NCI-H2171 (cell line): ENCODE measurements at places on chromosomes 5 and 9.

DNA sequence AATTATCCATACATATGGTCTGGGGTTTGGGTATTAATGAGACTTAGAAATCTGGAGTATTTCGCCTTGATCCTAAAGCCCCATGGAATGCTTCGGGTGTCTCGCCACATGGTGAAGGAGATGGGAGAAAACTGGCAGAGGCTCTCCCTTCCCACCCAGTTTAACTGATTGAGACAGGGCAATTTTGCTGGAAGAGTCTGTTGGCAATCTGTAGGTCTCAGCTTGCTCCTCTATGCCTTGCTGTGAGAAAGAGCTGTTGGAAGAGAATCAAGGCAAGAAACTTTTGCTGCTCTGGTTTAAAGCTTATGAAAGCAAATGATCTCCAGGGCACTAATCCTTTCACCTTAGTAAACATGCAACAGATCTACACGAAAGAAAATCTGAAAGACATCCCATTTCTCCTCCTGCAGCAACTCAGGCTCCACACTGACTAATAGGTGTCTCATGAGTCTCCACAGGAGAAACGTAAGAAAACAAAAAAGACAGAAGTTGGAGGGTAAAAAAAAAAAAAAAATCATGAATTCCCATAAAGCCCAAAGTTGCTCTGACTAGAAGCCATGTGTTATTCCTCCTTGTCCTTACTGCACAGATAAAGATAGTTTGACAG is 369.9 kb downstream of the EFNA5 start:
- no peak for DNase-seq

GRCh38 chr5:61570767-61571166 is 238.7 kb downstream of the ZSWIM6 start:
- DNase-seq: no peak

DNA sequence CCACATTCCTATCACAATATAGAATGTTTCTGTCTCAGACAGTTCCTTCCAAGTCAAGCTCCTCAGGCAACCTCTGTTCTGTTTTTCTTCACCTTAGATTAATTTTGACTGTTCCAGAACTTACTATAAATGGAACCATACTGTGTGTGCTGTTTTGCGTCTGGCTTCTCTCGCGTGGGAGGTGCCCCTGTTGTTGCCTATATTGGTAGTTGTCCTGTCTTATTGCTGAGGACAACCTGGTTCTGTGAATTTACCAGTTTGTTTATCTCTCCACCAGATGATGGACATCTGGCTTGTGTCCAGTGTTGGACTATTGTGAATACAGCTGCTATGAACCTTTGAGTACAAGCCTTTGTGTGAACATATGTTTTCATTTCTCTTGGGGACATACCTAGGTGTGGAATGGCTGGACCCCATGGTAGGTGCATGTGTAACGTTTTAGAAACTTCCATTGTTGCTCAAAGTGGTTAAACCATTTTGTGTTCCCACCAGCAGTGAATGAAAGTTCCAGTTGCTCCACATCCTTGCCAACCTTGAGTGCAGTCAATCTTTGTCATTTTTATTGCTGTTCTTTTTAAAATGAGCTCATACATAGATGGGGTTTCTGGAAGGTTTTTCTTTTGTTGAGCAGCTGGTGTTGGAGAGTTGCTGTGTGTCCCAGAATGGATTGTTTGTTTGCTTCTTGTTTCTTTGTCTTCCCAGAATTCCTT is 18.1 kb downstream of the HMCN2 start:
- DNase-seq: no peak

- no peak for DNase-seq
Measured at GRCh38 chr9:84671586-84672521, 2.3 kb downstream of the NTRK2 start.

- DNase-seq: no peak
Measured at GRCh38 chr5:151684690-151685361, 1.9 kb downstream of the SPARC start.

DNA sequence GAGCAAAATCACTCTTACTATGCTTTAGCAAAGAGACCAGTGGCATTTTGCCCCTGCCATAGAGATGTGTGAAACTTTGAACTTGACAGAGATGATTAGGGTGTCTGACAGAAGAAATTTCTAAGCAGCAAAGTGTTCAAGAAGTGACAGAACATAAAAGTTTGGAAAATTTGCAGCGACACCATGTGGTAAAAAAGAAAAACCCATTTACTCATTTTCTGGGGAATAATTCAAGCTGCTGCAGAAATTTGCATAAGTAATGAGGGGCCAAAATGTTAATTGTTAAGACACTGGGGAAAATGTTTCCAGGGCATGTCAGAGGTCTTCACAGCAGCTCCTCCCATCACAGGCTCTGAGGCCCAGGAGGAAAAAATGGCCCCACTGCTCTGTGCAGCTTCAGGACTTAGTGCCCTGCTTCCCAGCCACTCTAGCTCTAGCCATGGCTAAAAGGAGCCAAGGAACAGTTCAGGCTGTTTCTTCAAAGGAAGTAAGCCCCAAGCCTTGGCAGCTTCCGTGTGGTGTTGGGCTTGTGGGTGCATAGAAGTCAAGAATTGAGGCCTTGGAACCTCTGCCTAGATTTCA is 6.1 kb upstream of the AP3B1 start:
- no peak for DNase-seq

GRCh38 chr5:110969502-110969901 is 102.0 kb upstream of the TSLP start:
- no peak for DNase-seq

DNA sequence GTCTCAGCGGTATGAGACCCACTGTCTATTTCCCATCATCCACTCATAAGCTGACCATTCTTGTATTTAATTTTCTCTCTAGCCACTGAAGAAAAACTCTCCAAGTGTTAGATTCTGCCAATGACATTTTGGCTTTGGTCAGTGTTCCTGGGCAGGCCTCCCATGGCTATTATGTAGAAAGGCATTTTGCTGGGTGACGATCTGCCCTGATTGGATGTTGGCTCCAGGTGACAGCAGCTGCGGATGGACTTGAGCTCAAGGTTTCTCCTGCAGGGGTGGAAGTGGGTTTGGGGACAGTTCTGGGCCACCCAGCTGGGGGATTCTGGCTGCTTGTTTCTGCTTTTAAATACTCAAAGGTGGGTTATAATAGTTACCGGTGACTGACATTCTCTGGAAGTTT is 31.6 kb downstream of the ACSL6 start:
- DNase-seq: no peak

DNA sequence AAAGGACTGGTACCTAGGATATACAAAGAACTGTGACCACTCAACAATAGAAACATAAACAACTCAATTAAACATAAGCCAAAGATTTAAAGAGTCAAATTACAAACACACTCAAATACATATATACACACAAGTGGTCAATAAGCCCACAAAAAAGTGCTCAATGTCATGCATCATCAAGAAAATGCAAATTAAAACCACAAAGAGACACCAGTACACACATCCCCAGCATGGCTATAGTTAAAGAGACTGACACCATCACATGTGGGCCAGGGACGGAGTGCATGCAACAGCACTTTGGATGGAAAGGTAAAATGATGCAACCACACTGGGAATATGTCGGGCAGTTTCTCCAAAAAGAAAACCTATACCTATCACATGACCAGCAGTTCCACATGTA is 89.7 kb downstream of the CAAP1 start:
- no peak for DNase-seq

GRCh38 chr9:91949946-91950664 is at the start of gene ROR2:
ROR2 (minus strand) TSS chr9:91950228.
- DNase-seq: peak; percentile 31

- DNase-seq: no peak
Measured at GRCh38 chr9:95645992-95646391, 129.2 kb upstream of the PTCH1 start.

DNA sequence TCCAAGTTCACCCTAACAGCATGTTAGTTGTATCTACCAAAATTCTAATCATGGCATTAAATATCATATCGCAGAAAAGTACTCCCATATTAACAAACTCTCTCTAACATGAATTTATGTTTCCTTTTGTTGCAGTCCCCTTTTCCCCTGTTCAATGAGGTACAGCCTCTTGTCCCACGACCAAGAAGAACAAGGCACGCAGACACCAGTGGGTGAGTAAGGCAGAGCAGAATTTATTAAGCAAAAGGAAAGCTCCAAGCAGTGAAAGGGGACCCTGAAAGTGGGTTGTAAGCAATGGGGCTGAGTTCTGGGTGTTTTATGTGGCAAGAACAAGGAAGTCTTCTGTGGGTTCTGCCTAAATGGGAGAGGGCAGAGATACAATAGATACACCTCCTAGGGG is 183.5 kb downstream of the LURAP1L start:
- DNase-seq: no peak

- DNase-seq: no peak
Measured at GRCh38 chr5:120388016-120388781, 75.9 kb upstream of the PRR16 start.

GRCh38 chr5:158511454-158511853 is 588.3 kb downstream of the EBF1 start:
- DNase-seq: no peak

- no peak for DNase-seq
Measured at GRCh38 chr5:5042806-5043205, 97.3 kb upstream of the ADAMTS16 start.

GRCh38 chr5:153964880-153965645 is 73.6 kb downstream of the FAM114A2 start:
- DNase-seq: peak; percentile 16
